Mammary microvascular endothelial cell (primary cell): ENCODE measurements at places on chromosomes 1 and 21. TPM values are rescaled to one million over a fixed set of nuclear protein-coding genes. Genes with fewer than 3 reads are reported as not detected.

TARBP1 gene
- 10.9 and 17.9 TPM in 2 replicates for total RNA-seq

MIXL1 gene
- total RNA-seq: 0.20 TPM in 1 of 2 replicates, not detected in the other

RGS16 gene
- total RNA-seq: 0.07 TPM in 1 of 2 replicates, not detected in the other

TRIM17 gene
- not detected in 2 replicates for total RNA-seq

COA7 gene
- total RNA-seq: 11.9 and 18.0 TPM in 2 replicates

SUSD4 gene
- not detected in 2 replicates for total RNA-seq

RHEX gene
- not detected in 2 replicates for total RNA-seq

OLIG2 gene
- total RNA-seq: not detected in 2 replicates

C1orf74 gene
- 1.9 and 2.5 TPM in 2 replicates for total RNA-seq

KLHDC9 gene
- total RNA-seq: 1.1 and 2.6 TPM in 2 replicates

PGLYRP3 gene
- not detected in 2 replicates for total RNA-seq

TUT4 gene
- 13.0 and 17.5 TPM in 2 replicates for total RNA-seq

ADAMTS1 gene
- 19.4 and 20.3 TPM in 2 replicates for total RNA-seq

DCDC2B gene
- not detected in 2 replicates for total RNA-seq

DMRTA2 gene
- not detected in 2 replicates for total RNA-seq

UTS2 gene
- total RNA-seq: not detected in 2 replicates
